ENCODE measurements at places on chromosomes 5 and 9.

GRCh38 chr5:26662806-26663360 lies 375.5 kb downstream of the CDH9 start:
- no peak for DNase-seq

DNA sequence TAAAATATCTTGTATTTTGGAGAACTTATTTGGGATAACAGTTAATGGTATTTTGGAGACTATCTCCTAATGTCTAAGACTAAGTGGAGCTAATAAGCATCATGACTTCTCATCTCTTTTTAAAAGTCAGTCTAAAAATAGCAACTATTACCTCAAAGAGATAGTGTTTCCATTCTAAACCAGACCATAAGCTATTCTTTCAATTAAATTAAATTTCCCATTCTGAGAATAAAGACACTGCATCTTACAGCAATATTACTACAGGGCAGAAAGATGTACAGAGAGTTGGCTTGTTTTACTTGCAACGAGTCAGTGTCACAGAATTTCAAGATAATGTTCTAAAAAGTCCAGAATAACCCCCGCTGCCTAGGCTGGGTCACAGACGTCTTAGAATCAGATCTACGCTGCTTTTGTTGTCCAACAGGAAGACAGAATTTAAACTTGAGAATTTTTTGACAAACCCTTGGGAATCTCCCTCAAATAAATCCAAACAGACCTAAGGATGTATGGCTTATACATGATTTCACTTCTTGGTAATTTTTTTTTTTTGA lies 98.9 kb downstream of the USP20 start:
- no peak for DNase-seq

DNA sequence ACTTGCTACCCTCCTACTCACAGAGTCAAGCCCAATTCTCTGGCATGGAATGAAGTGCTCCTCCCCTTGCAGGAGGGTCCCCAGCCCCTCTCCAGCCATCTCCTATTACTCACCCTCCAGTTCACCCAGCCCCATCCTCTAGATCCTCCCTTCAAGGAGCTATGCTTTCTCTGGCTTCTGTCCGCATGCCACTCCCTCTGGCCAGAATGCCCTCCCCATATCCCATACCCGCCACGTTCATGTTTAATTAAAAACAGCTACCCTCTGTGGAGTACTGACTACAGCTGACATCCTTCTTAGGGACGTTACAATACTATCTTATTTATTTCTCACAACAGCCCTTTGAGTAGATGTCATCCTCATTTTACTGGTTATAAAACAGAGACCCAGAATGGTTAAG lies 3.0 kb downstream of the F2R start:
- no peak for DNase-seq

DNA sequence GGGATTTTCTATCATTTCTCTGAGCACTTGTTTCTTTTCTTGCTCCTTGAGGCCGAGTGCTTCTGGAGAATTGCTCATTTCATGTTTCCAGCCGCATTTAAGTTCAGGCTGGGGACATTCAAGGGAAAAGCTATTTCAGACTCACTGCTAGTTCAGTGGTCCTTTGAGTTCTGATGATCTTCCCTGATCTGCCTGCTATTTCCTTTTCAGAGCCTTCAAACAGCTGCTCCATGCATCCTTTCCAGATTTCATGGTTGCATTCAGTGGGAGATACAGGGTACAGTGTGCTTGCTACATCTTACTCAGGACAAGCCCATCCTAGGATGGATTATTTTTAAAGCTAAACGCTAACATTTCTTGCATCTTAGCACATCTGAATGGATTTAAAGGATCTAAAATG lies 14.7 kb downstream of the NDUFS4 start:
- no peak for DNase-seq

GRCh38 chr9:14269916-14270315 lies 44.0 kb downstream of the NFIB start:
- DNase-seq, result no peak

- no peak for DNase-seq
These were observed 156.0 kb downstream of the SLC25A46 start for GRCh38 chr5:110894805-110895204.

- DNase-seq, result no peak
These were observed 75.7 kb upstream of the PIK3R1 start for GRCh38 chr5:68139611-68140441.

DNA sequence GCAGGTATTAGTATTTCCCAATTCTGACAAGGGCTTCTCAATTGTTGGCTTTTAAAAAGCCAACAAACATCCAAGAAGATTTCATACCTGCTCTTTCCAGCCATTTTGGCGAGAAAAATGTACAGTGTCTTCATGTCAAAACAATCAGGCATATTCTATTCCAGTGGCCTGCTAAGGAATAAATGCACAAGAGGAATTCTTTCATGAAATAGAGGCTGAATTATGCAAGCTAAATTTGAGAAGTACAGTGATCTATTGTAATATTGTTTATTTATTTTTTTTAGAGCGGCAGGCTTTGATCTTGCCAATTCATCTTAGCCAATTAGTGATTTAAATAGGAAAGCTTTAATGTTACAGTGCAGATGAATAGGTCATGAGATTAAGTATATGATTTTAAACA lies 49.3 kb downstream of the NLN start:
- no peak for DNase-seq

- peak; percentile 95 for DNase-seq
These were observed at the start of gene MARCHF6 for GRCh38 chr5:10353241-10354047. Gene MARCHF6, plus strand, starts transcription at chr5:10353695. Its CDS starts 204 bp downstream, at chr5:10353899.

DNA sequence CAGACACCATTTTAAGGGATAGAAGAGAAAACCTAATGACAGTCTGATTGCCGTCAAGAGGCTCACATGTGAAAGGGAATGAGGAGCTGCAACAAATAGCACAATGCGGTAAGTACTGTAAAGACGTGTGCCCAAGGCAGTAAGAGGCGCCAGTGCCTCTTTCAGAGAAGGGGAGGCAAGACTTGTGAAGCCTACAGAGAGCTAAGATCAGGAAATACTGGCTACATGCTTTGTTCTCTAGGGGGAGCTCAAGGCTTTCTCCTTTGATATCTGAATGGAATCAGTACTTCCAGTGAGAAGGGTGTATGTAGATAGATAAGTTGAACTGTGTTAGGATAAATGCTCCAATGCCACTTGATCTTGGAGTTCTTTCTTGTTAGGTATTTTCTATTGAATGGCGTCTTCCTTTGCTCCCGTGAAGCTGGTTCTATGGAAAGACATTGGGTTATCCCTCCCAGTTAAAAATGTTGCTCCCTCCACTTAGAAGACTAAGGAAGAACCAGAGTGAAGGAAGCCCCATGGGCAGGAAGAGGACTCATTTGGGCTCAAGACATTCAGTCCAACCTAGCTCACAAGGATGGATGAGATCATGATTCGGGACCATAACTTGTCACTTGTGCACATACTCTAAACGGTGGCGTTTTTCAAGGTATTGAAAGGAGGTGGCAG lies 23.5 kb upstream of the ALDOB start:
- DNase-seq, result no peak

DNA sequence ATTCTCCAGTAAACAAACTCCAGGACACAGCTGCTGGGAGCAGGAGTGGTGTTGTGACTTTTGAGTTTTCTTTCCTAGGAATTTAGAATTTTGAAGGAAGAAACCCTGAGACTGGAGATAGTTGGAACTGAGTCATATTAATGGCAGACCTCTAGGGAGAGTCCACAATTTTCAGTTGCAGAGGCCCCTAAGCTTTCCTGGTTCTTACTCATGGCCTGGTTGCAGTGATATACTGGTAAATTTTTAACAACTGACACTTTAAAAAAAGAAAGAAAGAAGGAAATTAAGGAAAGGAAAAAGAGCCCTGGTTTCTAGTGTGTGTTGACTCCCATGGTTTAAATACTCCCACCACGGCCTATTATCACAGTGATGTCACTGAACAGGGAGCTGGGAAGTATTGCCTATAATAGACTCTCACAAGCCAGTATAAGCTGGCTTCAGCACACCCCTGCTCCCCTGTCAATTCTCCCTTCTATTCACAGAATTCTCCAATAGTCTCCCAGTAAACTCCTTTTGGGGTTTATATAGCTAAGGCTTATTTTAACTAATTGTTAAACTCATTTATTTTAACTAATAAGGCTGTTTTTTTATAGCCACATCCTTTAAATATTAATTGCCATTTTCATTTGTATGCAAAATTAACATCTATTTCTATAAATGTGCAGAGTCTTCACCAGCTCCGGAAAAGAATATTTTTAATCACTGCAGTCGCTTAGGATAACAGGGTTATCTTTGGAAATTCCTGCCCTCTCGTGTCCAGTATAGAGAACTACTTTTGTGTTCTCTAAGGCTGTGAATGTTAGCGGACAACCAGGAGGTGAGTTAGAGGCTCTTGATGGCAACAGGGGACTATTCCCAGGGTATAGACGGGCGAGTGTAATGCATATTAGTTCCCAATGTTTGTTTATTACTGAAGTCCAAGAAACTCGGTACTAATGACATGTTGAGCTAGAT lies 59.7 kb downstream of the GGTA1 start:
- no peak for DNase-seq

DNA sequence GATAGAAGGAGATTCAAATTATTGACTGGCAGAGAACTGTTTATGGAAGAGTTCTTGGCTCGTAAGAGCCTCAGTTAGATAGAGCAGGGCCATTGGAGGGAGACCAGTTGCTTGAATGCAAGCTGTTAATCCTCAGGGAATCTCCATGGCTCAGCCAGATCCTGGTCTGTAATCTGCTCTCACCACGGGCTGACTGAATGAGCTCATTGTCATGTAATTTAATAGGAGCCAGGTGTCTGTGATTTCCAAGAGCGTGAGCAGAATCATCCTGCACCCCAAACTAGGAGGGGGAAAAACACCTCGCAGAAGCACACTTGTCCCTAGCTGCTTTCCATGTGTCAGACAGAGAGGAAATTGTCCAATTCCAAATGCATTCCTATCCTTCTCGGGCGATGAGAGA lies 19.1 kb upstream of the KCNMB1 start:
- no peak for DNase-seq

GRCh38 chr5:154590093-154590724 lies 112.2 kb upstream of the HAND1 start:
- DNase-seq, result no peak

- no peak for DNase-seq
These were observed 56.5 kb downstream of the PDE4D start for GRCh38 chr5:59837071-59837470.

- no peak for DNase-seq
These were observed 3.7 kb downstream of the NSMF start for GRCh38 chr9:137455359-137455991.

- no peak for DNase-seq
These were observed 10.4 kb downstream of the NIM1K start for GRCh38 chr5:43202380-43202779.

DNA sequence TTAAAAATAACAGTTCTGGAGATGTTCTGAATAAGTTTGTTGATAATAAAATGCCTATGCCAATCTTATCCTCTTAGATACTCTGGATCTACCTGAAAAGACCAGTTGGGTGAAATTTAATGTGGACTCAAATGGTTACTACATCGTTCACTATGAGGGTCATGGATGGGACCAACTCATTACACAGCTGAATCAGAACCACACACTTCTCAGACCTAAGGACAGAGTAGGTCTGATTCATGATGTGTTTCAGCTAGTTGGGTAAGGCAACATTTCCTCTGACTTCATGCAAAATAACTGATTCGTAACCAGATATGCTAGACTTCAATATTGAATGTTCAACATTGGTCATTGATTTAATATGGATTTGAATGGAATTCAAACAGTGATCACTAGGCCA lies 27.0 kb downstream of the ERAP2 start:
- DNase-seq, result no peak

DNA sequence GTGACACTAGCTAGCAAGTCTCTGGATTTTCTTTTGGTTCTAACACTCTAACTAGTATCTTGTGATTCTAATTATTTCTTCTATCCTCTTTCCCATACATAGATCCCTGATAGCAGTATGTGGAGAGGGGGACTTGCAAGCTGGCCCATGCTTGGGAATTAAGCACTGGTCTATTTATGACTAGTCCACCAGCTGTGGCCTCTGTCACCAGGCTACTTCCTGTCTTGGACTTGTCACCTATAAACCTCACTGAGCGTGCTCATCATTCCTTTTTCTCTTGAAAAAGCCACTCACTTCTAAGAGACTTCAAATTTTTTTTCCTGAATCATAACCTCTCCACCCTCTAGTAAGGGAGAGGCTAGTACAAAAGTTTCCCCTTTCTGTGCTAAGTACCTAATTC lies 32.3 kb upstream of the MAMDC2 start:
- no peak for DNase-seq

GRCh38 chr9:34328500-34328986 lies 525 bp downstream of the KIF24 start:
- DNase-seq, result no peak

- no peak for DNase-seq
These were observed 34.4 kb upstream of the MRPS30 start for GRCh38 chr5:44774279-44774880.

GRCh38 chr9:109934857-109935215 lies 154.8 kb downstream of the PALM2AKAP2 start:
- no peak for DNase-seq

GRCh38 chr5:44236040-44236439 lies 153.2 kb downstream of the FGF10 start:
- no peak for DNase-seq

- no peak for DNase-seq
These were observed 33.5 kb downstream of the ELL2 start for GRCh38 chr5:95927927-95928723.

GRCh38 chr5:1543398-1544293 lies 19.9 kb upstream of the LPCAT1 start:
- DNase-seq, result no peak

DNA sequence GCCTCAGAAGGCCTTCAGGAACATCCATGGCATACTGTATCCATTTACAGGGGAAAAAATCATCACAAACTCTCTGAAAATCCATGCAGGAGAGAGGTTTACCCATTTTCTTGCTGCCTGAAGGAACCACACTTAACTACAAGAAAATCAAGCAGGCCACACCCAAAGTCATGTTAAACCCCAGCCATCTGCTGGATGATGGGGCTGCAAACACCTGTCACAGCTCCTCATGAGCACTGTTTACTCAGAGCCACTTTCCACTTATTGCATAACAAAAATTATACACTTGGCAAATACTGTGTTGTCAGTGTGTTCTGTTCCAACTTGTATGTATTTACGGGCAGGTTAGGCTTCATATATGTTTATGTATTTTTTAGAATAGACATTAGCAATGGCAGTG lies 35.8 kb downstream of the PPIC start:
- DNase-seq, result no peak

DNA sequence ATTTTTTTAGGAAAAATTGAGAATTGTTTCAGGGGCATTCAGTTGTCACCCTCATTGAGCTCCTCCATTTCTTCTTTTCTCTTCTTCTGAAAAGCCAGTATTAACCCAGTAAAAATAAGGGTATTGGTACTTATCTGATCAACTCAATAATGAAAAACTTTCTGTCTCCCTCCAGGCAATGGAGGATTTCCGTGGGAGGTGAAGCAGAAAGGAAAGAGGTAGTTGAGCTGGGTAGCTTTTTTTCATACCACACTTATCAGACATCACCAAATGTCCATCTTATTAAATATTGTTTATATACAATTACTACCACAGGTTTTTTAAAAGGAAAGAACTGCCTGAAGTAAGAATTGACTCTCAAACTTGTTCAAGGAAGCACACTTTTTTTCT lies 731.1 kb upstream of the ZNF608 start:
- DNase-seq, result no peak

GRCh38 chr9:130665029-130665430 lies 636 bp downstream of the PRDM12 start:
- no peak for DNase-seq

- no peak for DNase-seq
These were observed 1.0 kb downstream of the IL7R start for GRCh38 chr5:35857606-35858205.

Measured in activated T-cell treated with anti-CD3 and anti-CD28 coated beads for 48 hours (primary cell).